ENCODE measurements at places on chromosomes 2 and 18. TPM values are rescaled to one million over a fixed set of nuclear protein-coding genes. Genes with fewer than 3 reads are reported as not detected.

Gene MTHFD2
- total RNA-seq, result 215 TPM

Gene TNS1
- 4.4 TPM for total RNA-seq

Gene QPCT
- not detected for total RNA-seq

Gene PFN4
- not detected for total RNA-seq

Gene CBLN2
- not detected for total RNA-seq

Gene DNAH7
- not detected for total RNA-seq

Gene ICOS
- 49.7 TPM for total RNA-seq

Gene DSEL
- total RNA-seq, result 0.06 TPM

Gene TSPYL6
- total RNA-seq, result not detected

DNA sequence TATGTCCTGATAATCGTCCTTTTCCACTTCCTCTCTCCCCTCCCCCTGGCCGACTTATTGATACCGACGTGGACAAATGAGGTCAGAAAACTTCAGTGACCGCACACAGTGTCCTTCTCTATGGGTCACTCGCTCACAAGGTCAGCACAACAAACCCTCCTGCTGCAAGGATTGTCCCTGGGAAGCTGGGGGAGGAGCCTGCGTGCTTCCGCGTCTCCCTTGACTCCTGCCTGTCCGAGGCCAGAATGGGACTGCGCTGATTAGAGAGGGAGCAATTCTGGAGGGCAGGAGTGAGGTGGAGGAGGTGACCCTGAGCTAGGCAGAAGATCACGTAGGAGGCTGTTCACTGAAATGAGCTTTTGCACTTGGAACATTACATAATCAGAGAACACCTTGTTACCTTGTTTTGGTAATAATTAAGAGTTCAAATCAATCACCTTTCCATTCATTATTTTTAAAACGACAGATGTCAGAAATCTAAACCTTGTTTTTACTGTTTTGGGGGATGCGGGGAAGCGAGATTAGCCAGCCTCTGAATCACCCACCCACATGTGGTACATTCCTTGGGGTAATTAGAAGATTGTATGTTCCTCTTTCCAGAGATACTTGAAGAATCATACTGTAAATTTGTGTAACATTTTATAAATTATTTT is 70.6 kb downstream of the CTAGE1 start:
- no peak overlapping the region for H3K4me3 ChIP-seq
- H3K27me3 ChIP-seq, result peaks cover 41% of the 10 kb centered on the region
- no peaks in the 10 kb centered on the region for H3K36me3 ChIP-seq
- no peak overlapping the region for H3K27ac ChIP-seq

GRCh38 chr2:36964496-36965058 is 1.8 kb downstream of the STRN start:
- H3K36me3 ChIP-seq, result peaks cover 14% of the 10 kb centered on the region
- peak overlapping the region; percentile 34 for H3K27ac ChIP-seq
- no peaks in the 10 kb centered on the region for H3K27me3 ChIP-seq
- no peak for DNase-seq

- H3K27me3 ChIP-seq, result no peaks in the 10 kb centered on the region
- H3K4me3 ChIP-seq, result no peak overlapping the region
- no peaks in the 10 kb centered on the region for H3K4me1 ChIP-seq
- DNase-seq, result no peak
- H3K36me3 ChIP-seq, result no peaks in the 10 kb centered on the region
Observed at GRCh38 chr2:104766683-104767082, 87.2 kb upstream of the POU3F3 start.

DNA sequence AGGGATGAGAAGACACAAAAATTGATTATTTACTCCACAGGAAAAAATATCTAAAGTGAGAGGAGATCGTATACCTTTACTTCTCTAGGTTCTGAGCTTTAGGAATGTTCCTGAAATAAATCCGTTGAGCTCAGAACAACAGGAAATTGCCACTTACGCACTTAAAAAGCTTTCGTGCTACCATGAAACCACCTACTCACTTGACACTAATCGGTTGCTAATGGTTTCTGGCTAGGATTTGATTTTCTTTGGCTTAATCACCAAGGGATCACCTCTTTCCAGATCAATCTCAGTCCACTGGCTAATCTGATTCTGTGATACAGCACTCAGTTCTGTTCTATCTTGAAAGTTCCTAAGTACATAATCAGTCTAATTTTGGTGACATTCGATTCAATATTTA is 419.6 kb downstream of the DLGAP1 start:
- H3K4me1 ChIP-seq, result no peaks in the 10 kb centered on the region
- peaks cover 6% of the 10 kb centered on the region for H3K27me3 ChIP-seq
- H3K4me3 ChIP-seq, result no peak overlapping the region
- DNase-seq, result no peak
- H3K27ac ChIP-seq, result no peak overlapping the region

DNA sequence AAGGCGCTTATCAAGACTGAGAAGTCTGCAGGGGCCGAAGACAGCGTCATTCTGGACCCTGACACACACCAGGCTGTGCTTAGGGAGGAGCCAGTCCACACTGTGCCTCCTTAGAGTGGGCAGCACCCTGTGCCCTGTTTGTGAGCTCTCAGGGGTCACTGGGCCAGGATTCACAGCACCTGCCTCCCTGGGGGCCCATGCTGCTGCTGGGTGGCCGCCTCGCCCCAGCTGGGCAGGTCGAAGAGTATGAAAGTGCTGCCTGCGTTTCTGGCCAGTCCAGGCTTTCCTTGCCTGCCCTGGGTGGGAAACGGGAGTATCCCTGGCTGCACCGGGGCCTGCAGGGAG is 15.4 kb upstream of the GPR55 start:
- peaks cover 28% of the 10 kb centered on the region for H3K4me1 ChIP-seq
- H3K27ac ChIP-seq, result no peak overlapping the region
- H3K4me3 ChIP-seq, result no peak overlapping the region
- H3K27me3 ChIP-seq, result peaks cover 18% of the 10 kb centered on the region
- peaks cover 15% of the 10 kb centered on the region for H3K36me3 ChIP-seq
- DNase-seq, result peak; percentile 16

DNA sequence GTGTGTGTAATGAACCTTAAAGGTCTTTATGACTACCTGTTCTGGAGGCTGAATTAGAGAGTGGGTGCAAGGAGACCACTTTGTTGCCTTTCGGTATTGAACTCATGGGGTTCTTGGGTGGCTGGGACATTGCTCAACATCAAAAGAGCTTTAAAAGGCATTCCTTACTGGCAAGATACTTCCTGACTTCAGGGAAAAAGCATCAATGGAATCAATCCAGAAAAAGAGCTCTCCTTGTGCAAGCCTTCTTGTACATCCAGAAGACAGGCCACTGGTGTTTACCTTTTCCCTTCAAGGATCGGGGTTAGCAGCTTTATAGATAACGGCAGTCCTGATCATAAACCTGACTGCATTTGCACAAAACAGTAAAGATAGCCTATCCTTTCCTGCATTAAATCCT is 9.5 kb downstream of the PNO1 start:
- H3K27me3 ChIP-seq, result no peaks in the 10 kb centered on the region
- peak overlapping the region; percentile 16 for H3K27ac ChIP-seq
- DNase-seq, result no peak
- peaks cover 18% of the 10 kb centered on the region for H3K36me3 ChIP-seq
- H3K4me3 ChIP-seq, result no peak overlapping the region

DNA sequence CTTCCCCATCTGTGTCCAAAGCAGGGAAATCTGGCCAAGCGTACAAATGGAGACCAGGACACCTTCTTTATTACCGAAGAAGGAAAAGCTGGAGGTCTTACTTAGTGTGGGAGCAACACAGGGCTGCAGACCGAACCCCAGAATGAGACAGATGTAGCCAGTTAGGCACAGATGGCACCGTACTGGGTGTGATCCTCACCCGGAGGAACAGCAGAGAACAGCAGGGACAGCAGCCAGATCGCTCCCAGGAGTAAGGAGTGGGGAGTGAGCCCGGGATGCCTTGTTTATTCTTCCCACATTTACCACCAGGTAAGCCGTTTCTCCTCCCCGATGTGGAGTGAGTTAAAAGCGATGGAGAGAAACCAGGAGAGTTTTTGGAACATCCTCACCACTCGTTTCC is 150.7 kb upstream of the SPRED2 start:
- H3K4me3 ChIP-seq, result no peak overlapping the region
- no peaks in the 10 kb centered on the region for H3K36me3 ChIP-seq
- no peak overlapping the region for H3K27ac ChIP-seq
- no peaks in the 10 kb centered on the region for H3K4me1 ChIP-seq

DNA sequence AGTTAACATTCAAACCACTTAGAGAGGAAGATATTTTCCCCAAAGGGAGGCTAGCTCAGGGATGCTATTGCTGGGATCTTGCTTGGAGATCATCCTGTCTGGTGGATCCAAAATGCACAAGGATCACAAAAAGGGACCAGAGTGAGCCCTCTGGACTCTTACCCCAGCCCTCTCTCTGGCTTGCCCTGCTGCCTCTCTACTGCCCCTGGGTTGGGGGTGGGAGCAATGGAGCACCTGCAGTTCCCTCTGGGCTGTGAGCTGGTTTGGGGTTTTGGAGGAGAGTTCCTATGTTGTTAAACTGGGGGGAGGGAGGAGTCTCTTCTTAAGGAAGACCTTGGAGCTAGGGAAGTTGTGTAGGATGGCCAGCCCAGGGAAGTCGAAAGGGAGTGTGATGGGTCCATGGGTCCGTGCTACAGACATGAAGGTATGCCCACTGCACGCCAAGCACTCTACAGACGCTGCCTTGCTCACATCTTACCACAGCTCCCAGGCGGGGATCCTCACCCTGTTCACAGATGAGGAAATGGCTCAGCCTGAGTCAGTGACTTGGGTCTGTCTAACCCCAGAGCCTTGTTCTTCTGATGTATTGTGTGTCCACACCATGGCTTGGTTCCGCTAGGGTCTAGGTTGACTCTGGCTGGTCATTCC is 3.8 kb downstream of the LBH start:
- peaks cover 8% of the 10 kb centered on the region for H3K27me3 ChIP-seq
- H3K4me3 ChIP-seq, result peak overlapping the region; percentile 73
- peaks cover 76% of the 10 kb centered on the region for H3K4me1 ChIP-seq
- DNase-seq, result peak; percentile 77
- H3K36me3 ChIP-seq, result peaks cover 58% of the 10 kb centered on the region

- DNase-seq, result no peak
- no peak overlapping the region for H3K4me3 ChIP-seq
- no peaks in the 10 kb centered on the region for H3K36me3 ChIP-seq
- no peak overlapping the region for H3K27ac ChIP-seq
- peaks cover 5% of the 10 kb centered on the region for H3K27me3 ChIP-seq
Observed at GRCh38 chr2:226526716-226527115, 272.9 kb downstream of the IRS1 start.

GRCh38 chr18:76678248-76678647 is 144.1 kb upstream of the ZNF236 start:
- no peaks in the 10 kb centered on the region for H3K4me1 ChIP-seq
- H3K27ac ChIP-seq, result no peak overlapping the region
- H3K4me3 ChIP-seq, result no peak overlapping the region
- H3K27me3 ChIP-seq, result peaks cover 18% of the 10 kb centered on the region
- no peak for DNase-seq

DNA sequence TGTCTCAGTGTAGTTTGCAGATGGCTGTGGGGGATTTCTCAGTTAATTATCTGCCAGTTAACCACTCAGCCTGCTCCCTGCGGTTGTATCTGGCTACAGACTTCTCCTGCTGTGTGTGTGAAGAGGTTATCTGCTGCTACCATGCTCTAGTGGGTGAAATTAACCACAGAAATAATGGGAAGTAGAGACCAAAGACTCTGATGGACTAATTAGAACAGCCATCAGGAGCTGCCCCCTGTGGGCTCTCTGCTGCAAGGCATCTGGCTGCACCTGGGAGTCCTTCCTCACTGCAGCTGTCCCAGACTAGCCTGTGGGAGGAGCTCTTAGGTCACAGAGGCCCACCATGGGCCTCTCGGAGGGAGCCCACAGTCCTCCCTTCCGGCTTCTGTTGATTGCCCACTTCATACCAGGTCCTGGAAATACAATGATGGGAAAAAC is 66.6 kb downstream of the CTIF start:
- H3K27ac ChIP-seq, result no peak overlapping the region
- H3K4me1 ChIP-seq, result no peaks in the 10 kb centered on the region

- peak overlapping the region; percentile 99 for H3K27ac ChIP-seq
- H3K27me3 ChIP-seq, result no peaks in the 10 kb centered on the region
- no peak for DNase-seq
- H3K4me1 ChIP-seq, result peaks cover 47% of the 10 kb centered on the region
Observed at GRCh38 chr2:226839161-226839560, 3.3 kb downstream of the RHBDD1 start.

DNA sequence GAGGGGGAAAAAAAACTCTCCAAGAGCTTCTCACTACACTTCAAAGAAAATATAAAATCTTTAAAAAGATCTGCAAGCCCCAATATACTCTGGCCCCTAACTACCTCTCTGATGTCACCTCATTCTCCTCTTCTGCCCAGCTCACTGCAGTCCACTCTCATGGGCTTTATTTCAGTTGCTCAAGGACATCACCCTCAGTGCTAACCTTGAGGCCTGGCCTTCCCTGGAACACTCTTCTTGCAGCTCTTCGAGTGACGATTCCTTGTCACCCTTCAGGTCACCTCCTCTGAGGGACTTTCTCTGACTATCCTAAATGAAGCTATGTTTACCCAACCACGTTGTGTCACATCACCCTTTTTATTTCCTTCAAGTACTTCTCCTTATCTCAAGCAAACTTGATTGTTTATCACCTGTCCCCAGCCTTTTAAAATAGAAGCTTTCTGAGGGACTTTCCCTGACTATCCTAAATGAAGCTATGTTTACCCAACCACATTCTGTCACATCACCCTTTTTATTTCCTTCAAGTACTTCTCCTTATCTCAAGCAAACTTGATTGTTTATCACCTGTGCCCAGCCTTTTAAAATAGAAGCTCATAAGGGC is 10.4 kb downstream of the RTTN start:
- no peak overlapping the region for H3K4me3 ChIP-seq
- peak overlapping the region; percentile 68 for H3K27ac ChIP-seq
- H3K36me3 ChIP-seq, result peaks cover 69% of the 10 kb centered on the region

- H3K36me3 ChIP-seq, result no peaks in the 10 kb centered on the region
- no peaks in the 10 kb centered on the region for H3K4me1 ChIP-seq
- H3K4me3 ChIP-seq, result no peak overlapping the region
- no peaks in the 10 kb centered on the region for H3K27me3 ChIP-seq
Observed at GRCh38 chr2:138071720-138072719, 107.7 kb downstream of the HNMT start.

GRCh38 chr18:58669731-58670378 is 1.4 kb upstream of the MALT1 start:
- H3K4me3 ChIP-seq, result peak overlapping the region; percentile 74
- peaks cover 8% of the 10 kb centered on the region for H3K27me3 ChIP-seq
- DNase-seq, result no peak

GRCh38 chr2:175010848-175011254 is 5.7 kb upstream of the CHN1 start:
- H3K4me1 ChIP-seq, result peaks cover 5% of the 10 kb centered on the region
- no peak overlapping the region for H3K27ac ChIP-seq
- peaks cover 40% of the 10 kb centered on the region for H3K27me3 ChIP-seq
- no peak overlapping the region for H3K4me3 ChIP-seq
- H3K36me3 ChIP-seq, result no peaks in the 10 kb centered on the region

- H3K27ac ChIP-seq, result no peak overlapping the region
- H3K36me3 ChIP-seq, result no peaks in the 10 kb centered on the region
- peaks cover 88% of the 10 kb centered on the region for H3K27me3 ChIP-seq
- DNase-seq, result no peak
- peaks cover 18% of the 10 kb centered on the region for H3K4me1 ChIP-seq
- no peak overlapping the region for H3K4me3 ChIP-seq
Observed at GRCh38 chr2:20669562-20670314, 2.8 kb downstream of the GDF7 start.
